ENCODE measurements at places on chromosomes 3 and 15. TPM values are rescaled to one million over a fixed set of nuclear protein-coding genes. Genes with fewer than 3 reads are reported as not detected.

The COLQ gene
- total RNA-seq, result under 0.01 TPM

The SH2D7 gene
- total RNA-seq, result not detected

The MKRN3 gene
- under 0.01 TPM for total RNA-seq

The ADAMTS17 gene
- total RNA-seq, result 0.28 TPM

The ATG3 gene
- total RNA-seq, result 143 TPM
